Effector CD4-positive, alpha-beta T cell (primary cell): ENCODE measurements at places on chromosomes 11 and 22.
A peak's percentile ranks its signal among the peaks of the same experiment; 100 is the strongest.

GRCh38 chr11:45045683-45046471 lies 95.2 kb upstream of the TP53I11 start:
- DNase-seq = no peak

GRCh38 chr22:24584871-24585411 lies 7.9 kb downstream of the LRRC75B start:
- DNase-seq = no peak

GRCh38 chr22:27935897-27936296 lies 16.8 kb upstream of the PITPNB start:
- no peak for DNase-seq

DNA sequence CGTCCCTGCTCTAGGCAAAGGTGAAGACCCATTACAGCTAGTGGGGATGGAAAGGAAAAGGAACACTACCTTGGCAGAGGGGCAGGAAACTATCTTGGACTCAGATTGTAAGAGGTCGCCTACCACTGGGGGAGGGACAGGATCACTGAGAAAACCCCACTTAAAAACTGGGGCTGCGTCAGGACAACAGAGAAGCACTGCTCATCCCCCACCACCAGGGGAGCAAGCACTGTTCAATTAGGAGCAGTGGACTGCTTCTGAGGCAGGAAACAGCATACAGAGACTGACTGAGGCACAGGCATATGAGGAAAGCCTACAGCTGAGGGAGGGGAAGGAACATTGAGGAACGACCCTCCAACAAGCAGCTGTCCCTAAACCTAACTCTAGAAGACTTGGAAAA lies 20.8 kb upstream of the DLAT start:
- DNase-seq = no peak

- no peak for DNase-seq
Measured at GRCh38 chr11:92130421-92130831, 94.2 kb upstream of the FAT3 start.

DNA sequence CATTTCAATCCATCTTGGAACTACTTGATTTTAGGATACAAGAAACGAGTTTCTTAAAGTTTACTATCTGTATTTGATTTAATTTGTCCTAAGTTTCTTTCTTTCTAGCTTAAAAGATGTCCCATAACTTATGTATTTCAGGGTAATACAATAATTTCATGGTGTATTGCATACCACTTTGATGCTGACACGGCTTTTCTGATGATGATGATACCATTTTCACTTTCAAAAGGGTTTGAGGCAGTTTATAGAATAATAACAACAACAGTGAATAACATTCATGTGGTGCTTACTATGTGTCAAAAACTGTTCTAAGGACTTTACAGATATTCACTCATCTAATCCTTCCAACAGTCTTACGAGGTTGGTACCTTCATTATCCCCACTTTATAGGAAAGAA lies 33.2 kb upstream of the POU2AF1 start:
- DNase-seq = no peak

DNA sequence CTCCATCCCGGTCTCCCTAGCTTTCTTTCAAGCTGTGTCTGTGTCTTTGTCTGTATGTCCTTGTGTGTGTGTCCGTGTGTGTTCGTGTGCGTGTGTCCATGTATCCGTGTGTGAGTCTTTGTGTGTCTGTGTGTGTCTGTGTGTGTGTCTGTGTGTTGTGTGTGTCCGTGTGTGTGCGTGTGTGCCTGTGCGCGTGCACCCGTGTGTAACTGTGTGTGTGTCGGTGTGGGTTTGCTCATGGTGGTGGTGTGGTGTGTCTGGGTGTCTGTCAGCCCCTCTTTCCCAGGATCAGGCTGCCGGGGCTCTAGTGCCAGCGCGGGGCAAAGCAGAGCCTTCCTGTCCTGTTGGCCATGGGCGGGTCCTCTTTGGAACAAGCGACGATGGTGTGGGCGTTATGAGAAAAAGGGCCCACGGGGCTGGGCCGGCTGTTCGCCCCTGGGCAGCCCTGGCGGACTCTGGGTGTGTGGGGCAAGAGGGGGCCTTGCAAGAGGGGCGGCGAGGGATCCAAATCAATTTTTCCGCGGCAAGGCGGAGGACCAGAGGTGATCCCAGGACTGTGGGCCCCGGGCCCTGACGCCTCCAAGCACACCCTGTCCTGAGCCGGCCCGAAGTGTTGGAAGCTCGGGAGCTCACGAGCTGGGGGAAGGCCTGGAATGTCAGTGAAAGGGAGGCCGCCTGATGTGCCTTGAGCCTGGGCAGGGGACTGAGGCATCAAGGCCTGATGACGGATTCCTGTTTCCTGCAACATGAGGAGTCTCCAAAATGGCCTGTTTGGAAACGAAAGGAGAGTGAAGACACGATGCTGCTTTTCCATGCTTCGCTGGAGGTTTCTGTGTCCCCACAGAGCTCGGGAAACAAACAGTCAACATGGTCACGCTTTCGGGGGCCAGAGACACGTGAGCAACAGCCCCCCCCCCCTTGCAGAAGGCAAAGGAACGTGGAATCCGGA lies 3929.2 kb upstream of the OR11H1 start:
- DNase-seq = no peak

- no peak for DNase-seq
Measured at GRCh38 chr22:32794449-32795213, 6.9 kb upstream of the TIMP3 start.

DNA sequence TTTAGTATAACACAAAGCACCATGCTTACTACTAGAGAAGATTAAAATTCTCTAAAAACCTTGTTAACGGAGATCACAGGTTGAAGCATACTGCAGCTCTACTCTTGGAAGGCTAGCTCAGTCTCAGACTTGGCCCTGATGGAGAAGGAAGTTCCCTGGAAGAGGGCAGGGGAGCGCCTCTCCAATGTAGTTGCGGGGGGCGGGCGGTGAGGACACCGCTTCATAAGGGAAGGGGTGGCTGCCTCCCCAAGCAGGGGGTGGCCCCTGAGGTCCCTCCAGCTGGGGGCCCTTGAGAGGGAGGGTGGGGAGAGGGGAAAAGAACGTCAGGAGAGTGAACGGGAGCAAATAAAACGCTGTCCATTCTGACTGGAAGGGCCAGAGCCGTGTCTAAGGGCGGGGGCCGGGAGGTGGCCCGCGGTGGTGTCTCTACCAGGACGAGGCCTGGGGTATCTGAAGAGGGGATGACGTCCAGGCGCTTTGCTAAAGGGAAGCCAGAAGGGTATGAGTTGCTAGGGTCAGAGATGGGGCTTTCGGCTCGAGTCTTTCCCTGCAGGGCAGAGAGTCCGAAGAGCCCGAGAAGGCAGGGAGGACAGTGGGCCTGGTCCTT lies 553 bp upstream of the USP47 start:
- DNase-seq = no peak

DNA sequence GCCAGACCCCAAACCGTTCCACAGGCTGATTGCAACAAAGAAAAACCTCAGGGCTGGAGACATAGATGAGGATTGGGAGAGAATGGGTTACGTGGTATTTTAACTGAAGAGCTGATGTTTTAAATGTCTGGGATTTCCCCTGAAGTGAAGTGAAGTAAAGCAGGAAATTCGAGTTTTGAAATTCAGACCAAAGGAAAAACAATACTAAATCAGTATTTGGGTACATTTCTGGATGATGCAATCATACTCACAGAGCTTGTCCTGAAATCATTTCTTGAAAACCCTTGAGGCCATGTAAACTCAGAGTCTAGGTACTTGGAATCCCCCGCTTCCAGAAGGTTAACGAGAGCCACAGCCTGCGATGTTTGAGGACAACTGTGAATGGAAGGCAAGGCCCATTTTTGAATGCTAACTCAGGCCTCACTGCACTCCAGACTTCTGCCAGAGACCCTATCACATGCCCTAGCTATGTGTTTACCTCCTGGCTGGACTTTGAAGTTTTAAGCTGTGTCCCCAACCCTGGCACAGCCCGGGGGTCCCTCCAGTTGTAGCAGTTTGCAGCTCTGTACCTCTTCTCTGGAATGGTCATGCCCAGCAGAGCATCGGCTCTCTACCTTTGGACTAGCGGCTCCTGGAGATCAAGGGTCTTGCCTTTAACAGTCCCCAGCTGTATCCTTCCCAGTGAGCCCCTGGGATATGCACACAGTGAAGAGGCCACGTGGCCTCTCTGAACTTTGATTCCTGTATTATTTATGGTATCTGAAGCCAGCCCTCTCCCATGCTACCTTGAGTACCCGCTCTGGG lies 5.4 kb upstream of the FTH1 start:
- DNase-seq = no peak

GRCh38 chr11:86151174-86152005 lies 82.5 kb upstream of the PICALM start:
- DNase-seq = no peak

GRCh38 chr11:69319255-69320106 lies 25.5 kb downstream of the MYEOV start:
- no peak for DNase-seq

DNA sequence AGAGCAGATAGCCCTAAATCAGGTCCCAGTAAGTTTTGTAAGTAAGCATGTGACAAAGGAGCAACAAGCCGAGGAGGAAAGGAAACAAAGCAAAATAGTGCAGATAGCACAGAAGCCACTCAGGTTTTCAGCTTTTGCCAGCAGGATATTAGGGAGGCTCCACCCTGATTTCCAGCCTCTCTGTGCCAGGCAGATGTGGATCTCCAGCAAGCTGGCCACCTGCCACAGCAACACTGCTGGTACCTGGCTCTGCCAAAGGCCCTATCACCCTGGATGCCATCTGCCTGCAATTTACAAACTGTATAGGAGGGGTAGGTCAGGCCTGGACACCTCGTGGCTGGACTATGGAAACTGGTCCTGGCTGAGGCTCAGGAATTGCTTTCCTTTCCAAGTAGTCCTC lies 12.2 kb upstream of the NNMT start:
- DNase-seq = no peak

DNA sequence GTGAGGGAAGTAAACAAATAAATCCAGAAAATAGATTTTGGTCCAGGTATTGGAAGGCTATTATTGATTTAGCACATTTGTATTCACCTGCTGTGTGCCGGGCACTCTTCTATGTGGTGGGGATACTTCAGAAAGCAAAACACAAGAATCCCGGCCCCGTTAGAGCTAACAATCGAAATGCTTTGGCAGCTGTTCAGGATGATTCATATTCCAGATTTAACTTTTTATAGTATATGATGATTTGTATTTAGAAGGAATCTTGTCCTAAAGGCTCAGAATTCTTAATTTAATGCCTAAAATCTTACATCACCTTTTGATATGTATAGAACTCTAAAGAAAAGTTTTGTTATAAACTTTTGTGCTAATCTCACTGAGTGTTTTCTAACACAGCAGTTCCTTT lies 28.0 kb downstream of the ZC3H12C start:
- DNase-seq = no peak

GRCh38 chr22:38828191-38828590 lies 15.6 kb downstream of the NPTXR start:
- no peak for DNase-seq

DNA sequence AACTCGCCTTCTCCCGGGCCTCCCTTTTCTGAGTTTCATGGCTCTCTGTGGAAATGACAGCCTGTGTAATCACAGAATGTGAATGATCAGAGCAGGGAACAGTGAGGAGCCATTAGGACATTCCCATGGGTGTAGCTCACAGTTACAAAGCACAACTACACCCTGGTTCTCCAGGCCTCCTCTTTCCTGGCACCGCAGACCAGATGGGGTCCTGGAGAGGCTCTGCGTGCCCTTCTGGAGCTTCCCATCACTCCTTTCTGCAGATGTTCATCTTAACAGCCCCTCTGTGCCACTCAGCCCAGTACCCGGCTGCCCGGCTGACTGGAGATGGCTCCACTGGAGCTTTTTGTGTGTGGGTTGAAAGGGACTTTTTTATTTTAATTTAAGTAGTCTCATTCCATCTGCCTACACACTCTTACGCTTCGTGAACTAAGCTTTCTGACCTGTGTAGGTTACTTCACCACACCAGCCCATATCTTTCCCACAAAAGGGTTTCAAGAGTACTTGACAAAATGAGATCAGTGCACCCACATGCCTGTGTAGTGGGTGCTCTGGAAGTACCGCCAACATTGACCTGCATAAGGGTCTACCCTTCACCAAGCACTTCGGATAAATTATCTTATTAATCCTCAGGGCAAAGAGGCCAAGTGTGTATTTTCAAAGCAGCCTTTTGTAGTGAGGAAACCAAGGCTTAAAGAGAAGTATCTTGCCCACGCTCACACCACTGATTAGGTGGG lies 29.8 kb downstream of the SREBF2 start:
- DNase-seq = no peak

GRCh38 chr22:24952837-24953383 lies 394 bp downstream of the KIAA1671 start:
- DNase-seq = no peak

- no peak for DNase-seq
Measured at GRCh38 chr11:93740031-93740729, 1.1 kb downstream of the TAF1D start.

GRCh38 chr11:30002157-30002785 lies 14.6 kb downstream of the KCNA4 start:
- no peak for DNase-seq

GRCh38 chr11:85847436-85847835 lies 7.7 kb upstream of the CCDC83 start:
- DNase-seq = no peak

GRCh38 chr11:68710409-68710808 lies 26.1 kb downstream of the GAL start:
- no peak for DNase-seq

- no peak for DNase-seq
Measured at GRCh38 chr11:128615612-128616011, 28.3 kb upstream of the ETS1 start.

- DNase-seq = no peak
Measured at GRCh38 chr11:44536788-44537516, 28.5 kb upstream of the CD82 start.

GRCh38 chr22:42134100-42135020 lies 3.8 kb upstream of the CYP2D6 start:
- DNase-seq = no peak

DNA sequence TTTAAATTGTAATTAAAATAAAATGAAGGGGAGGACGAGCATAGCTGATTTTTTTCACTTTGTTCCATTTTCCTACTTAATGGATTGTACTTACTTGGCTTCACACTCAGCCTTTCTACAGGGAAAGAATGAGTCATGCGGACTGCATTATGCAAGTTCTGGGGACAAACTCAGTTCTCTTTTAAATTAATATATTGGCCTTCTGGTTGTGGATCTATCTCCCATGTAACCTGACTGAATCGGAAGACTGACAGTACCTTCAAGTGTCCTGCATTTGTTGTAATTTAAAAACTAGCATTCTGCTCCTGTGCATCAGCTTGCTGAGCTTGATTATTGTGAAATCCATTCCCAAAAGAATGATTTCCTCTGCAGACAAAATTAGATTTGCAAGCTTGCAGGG lies 12.2 kb downstream of the OR8D1 start:
- no peak for DNase-seq

DNA sequence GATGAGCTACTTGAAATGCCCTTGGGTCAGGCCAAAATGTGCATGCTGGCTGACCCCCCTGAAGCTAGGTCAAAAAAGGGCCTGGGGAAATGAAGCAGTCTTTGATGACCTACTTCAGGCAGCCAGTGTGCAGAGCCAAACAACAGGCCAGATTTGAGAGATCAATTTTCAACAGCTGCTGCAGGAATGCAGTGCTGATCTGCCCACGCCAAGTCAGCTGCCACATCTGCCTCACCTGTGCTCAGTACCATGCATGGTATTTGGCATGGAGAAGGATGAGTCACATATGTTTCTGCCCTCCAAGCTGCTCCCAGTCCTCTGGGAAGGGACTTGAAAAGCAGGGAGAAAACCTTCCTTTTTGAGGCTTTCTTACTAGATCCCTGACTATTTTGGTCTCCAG lies 35.8 kb downstream of the MTNR1B start:
- DNase-seq = no peak

- peak; percentile 23 for DNase-seq
Measured at GRCh38 chr22:25081409-25081824, 118.2 kb upstream of the CRYBB3 start.

- DNase-seq = no peak
Measured at GRCh38 chr22:46612341-46612903, 7.8 kb upstream of the GRAMD4 start.
